ENCODE measurements at places on chromosomes 13 and 19.

GRCh38 chr13:36377826-36378468 is 31.8 kb upstream of the SPART start:
- no peak overlapping the region for H3K4me3 ChIP-seq
- DNase-seq: no peak

DNA sequence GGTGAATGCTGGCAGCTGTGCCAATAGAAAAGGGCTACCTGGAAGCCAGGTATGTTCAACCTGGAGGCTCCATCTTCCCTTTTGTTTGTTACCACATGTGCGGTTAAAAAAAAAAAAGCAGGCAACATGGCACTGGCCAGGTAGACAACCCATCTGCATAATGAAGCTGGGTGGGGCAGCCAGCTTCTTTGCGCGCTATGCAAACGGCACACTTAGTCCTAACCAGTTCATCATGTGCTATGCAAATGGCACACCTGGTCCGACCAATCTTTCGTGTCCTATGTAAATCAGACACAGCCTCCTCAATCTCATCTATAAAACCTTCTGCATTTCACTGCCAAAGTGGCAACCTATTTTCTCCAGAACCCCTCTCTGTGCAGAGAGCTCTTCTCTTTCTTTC is 11.3 kb upstream of the IGSF23 start:
- no peak overlapping the region for H3K27ac ChIP-seq
- H3K4me1 ChIP-seq: no peaks in the 10 kb centered on the region
- no peak overlapping the region for H3K4me3 ChIP-seq
- H3K36me3 ChIP-seq: no peaks in the 10 kb centered on the region

- H3K27me3 ChIP-seq: peaks cover 41% of the 10 kb centered on the region
- no peaks in the 10 kb centered on the region for H3K36me3 ChIP-seq
- no peak overlapping the region for H3K27ac ChIP-seq
- H3K4me1 ChIP-seq: peaks cover 10% of the 10 kb centered on the region
- no peak for DNase-seq
- H3K4me3 ChIP-seq: no peak overlapping the region
Measured at GRCh38 chr13:106498158-106498557, 37.3 kb downstream of the EFNB2 start.

GRCh38 chr19:33241530-33242101 is 16.0 kb upstream of the SLC7A10 start:
- no peak overlapping the region for H3K27ac ChIP-seq
- H3K36me3 ChIP-seq: no peaks in the 10 kb centered on the region
- no peak overlapping the region for H3K4me3 ChIP-seq
- no peaks in the 10 kb centered on the region for H3K4me1 ChIP-seq
- no peak for DNase-seq

DNA sequence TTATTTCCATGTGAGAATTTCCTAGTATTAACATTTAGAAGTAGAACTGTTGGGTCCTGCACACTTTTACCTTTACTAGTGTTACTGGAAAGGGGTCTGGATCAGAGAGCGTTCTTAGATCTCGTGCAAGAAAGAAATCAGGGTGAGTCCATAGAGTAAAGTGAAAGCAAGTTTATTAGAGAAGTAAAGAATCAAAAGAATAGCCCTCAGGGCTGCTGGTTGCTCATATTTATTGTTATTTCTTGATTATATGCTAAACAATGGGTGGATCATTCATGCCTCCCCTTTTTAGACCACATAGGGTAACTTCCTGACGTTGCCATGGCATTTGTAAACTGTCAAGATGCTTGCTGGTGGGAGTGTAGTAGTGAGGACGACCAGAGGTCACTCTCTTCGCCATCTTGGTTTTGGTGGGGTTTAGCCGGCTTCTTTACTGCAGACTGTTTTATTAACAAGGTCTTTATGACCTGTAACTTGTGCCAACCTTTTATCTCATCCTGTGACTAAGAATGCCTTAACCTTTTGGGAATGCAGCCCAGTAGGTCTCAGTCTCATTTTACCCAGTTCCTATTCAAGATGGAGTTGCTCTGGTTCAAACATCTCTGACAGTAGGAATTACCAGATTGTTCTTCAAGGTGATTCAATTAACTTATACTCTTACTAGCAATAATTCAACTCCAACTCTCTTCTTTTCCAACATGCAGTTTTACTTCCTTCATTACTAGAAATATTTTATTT is 27.4 kb downstream of the NDFIP2 start:
- DNase-seq: no peak
- no peak overlapping the region for H3K4me3 ChIP-seq
- H3K4me1 ChIP-seq: peaks cover 84% of the 10 kb centered on the region
- H3K36me3 ChIP-seq: peaks cover 49% of the 10 kb centered on the region

DNA sequence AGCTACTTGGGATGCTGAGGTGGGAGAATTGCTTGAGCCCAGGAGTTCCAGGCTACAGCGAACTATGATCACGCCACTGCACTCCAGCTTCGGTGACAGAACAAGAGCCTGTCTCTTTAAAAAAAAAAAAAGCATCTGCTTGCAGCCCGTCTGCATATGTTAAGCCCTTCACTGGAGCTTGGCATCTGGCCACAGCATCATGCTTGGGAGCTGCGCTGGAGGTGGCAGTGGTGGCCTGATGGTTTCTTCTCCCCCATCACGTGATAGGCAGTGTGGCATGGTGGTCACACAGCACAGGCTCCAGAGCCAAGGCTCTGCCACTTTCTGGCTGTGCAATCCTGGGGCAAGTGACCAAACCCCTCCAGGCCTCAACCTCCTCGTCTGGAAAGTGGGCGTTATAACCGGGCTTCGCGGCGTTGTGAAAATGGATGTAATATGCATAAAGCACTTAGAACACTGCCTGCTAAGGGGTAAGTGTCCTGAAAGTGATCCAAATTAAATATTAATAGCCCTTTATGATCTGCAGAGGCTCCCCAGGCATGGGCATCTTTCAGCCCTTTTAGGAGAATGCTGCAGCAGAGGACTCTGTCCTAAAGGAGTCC is 24.4 kb downstream of the MARK4 start:
- no peaks in the 10 kb centered on the region for H3K4me1 ChIP-seq
- H3K27me3 ChIP-seq: no peaks in the 10 kb centered on the region
- DNase-seq: no peak
- peaks cover 10% of the 10 kb centered on the region for H3K36me3 ChIP-seq
- no peak overlapping the region for H3K4me3 ChIP-seq
